Activated CD8-positive, alpha-beta T cell treated with anti-CD3 and anti-CD28 coated beads for 36 hours (primary cell): ENCODE measurements at places on chromosomes 3 and 15. TPM values are rescaled to one million over a fixed set of nuclear protein-coding genes. Genes with fewer than 3 reads are reported as not detected.

GRCh38 chr3:107236655-107237337, 140.4 kb upstream of the CCDC54 start:
- no peak for DNase-seq

DNA sequence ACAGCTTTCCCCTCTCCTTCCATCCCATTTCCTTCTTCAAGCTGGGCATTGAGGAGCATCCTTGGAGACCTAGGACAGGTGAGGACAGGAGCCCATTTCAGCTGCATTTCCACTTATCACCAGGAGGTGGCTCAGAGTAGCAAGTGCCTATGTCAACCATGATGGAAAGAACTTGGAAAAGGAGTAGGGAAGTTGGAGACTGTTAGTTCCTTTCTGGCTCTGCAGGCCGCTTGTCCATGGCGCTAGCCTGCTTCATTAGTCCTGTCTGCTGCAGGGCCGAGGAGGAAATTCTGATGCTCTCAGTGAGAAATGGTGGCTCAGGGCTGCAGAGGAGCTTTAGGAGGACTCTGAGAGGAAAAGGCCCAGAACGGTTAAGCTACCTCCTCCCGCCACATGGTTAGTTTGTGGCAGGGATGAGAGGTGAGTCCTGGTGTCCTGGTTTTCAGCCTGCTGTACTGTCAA, 7.0 kb upstream of the CD276 start:
- DNase-seq: peak; percentile 59

DNA sequence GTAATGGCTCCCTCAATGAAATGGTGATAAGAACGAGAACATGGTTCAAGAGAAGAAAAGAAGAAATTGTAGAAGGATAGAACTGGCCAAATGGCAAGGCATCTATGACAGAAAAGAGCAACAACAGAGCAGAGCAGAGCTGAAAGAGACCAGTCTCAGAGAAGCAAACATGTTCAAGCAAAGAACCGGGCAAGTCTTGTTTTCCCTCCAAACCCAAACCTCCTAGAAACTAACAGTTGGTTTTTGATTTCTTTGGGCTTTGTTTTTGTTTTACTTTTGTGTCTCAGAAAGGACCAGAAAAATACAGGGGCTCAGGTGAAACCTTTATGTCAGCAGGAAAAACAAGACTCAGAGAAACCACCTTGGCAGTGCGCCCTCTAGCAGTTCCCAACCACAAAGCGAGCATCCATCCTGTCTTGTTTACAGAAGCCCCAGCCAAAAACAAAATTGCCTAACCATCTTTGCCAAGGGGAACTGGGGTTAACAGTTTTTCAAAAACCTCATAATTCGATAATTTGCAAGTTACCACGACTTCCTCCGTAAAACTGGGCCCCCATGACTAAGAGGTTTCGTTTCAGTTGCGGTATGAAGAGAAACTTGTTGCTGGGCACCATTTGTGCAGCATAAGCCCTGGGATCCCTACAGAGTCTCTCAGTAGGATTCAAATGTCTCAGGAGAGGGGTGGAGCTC, 159.2 kb upstream of the SLC24A5 start:
- peak; percentile 25 for DNase-seq

Gene ARNT2
- not detected for total RNA-seq

Gene TNFAIP8L3
- not detected for total RNA-seq
